ENCODE measurements at places on chromosomes 1 and 21.

- DNase-seq, result no peak
Observed at GRCh38 chr21:32163386-32163785, 115.5 kb downstream of the MIS18A start.

GRCh38 chr21:26933448-26933847, 33.4 kb downstream of the ADAMTS5 start:
- DNase-seq, result no peak

GRCh38 chr1:58447042-58447441, 99.5 kb downstream of the OMA1 start:
- no peak for DNase-seq

GRCh38 chr1:235648407-235648907, 1.1 kb downstream of the GNG4 start:
- no peak for DNase-seq

Data from stimulated activated naive CD8-positive, alpha-beta T cell treated with anti-CD3 and anti-CD28 coated beads, Interleukin-15, Interleukin-2, amounts not matched to agents 100 U/mL and 50 U/mL, for 24 hours (primary cell).